ENCODE measurements at places on chromosomes 11 and 22.

GRCh38 chr11:1411301-1411700, 21.6 kb downstream of the BRSK2 start:
- DNase-seq = no peak

DNA sequence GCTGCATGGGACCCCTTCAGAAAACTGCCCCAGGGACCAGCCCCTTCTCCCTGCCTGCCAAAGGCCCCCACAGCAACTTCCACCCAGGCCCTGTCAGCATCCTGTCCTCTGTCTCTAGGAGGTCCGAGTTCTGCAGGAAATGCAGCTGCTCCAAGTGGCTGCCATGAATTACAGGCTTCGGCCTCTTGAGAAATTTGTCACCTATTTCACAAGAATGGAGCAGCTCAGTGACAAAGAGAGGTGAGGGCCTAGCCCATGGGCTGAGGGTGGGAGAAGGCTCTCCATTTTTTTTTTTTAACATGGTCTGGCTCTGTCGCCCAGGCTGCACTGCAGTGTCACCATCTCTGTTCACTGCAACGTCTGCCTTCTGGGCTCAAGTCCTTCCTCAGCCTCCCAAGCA, 7.3 kb downstream of the RGL4 start:
- DNase-seq = no peak

GRCh38 chr11:46984987-46985386, 48.4 kb downstream of the CSTPP1 start:
- no peak for DNase-seq

- no peak for DNase-seq
These were observed 27.7 kb downstream of the LRRC4C start for GRCh38 chr11:41431784-41432183.

DNA sequence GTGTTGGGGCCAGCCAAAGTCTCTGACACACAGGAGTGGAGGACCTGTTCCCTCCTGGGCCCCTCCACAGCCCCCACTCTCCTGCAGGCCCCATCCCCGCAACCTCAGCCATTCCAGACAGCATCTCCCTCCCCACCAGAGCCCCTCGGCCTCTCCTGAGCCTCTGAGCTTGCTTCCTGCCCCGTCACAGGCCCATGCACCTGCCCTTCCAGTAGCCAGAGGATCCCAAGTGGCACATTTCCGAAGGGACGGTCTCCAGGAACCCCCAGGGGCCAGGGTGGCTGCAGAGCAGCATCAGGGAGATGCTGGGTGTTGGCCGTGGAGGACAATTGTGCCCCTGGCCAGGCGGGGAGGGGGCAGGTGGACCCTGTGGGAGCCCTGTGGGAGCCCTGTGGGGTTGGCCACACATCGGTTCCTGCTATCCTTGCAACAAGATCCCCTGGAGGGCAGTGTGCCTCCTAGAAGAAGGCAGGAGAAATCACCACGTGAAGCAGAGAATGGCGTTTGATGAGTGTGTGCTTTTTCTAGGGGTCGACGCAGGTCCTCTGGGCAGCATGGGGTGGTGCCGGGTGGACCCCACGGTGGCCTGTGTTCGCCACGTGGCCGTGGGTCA, 45.3 kb upstream of the PPARA start:
- no peak for DNase-seq

DNA sequence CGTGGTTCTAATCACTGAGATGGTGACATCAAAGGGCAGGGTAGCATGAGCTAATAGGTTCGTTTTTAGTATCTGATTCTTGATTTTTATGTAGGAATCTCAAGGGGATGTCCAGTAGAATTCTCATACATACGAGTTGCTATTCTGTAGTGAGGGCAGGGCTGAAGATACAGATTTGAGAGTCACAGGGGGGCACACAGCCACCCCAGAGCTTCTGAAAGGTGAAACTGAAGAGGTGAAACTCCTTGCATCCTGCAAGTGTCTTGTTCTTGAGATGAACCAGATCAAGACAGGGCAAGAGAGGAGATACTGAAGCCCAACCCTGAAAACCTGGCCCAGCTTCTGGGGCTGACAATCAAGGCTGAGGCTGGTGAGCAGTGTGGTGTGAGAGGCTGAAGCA, 35.6 kb upstream of the TMEM123 start:
- no peak for DNase-seq

GRCh38 chr11:7513234-7514098, at the start of gene PPFIBP2:
PPFIBP2 (plus strand) TSS chr11:7513999; CDS start chr11:7549476, 35,477 bp downstream.
- DNase-seq = no peak

GRCh38 chr11:67194096-67194495, 72.2 kb upstream of the GRK2 start:
- no peak for DNase-seq

DNA sequence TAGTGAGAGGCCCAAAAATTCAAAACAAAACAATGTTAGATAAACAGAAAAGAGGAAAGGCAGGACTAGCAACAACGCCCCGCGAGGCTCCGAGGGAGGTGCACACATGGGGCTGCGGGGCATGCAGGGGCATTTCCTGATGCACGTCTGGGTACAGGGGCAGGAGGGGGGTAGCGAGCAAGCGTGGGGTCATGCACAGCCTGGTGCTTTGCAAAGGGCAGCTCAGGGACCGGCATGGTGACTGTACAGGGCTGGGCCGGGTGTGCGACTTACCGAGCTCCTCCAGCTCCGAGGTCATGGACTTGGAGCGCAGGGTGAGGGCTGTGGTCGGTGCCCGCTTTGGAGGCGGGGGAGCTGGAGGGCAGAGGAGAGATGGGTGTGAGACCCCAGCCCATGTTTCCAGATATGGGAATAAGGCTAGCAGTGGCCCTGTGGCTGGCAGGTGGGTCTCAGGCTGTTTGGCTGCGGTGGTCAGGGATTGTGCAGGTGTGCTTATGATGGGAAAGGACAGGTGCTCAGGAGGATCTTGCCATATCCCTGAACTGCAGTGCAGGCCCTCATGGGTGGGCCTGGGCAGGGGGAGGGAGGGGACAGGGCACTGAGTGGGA, 103.7 kb downstream of the CTTN start:
- no peak for DNase-seq

- no peak for DNase-seq
These were observed 112.1 kb upstream of the SPON1 start for GRCh38 chr11:13850231-13851005.

GRCh38 chr11:86692317-86692716, 19.9 kb upstream of the ME3 start:
- DNase-seq = no peak

- no peak for DNase-seq
These were observed 405.3 kb upstream of the LUZP2 start for GRCh38 chr11:24091594-24091993.

DNA sequence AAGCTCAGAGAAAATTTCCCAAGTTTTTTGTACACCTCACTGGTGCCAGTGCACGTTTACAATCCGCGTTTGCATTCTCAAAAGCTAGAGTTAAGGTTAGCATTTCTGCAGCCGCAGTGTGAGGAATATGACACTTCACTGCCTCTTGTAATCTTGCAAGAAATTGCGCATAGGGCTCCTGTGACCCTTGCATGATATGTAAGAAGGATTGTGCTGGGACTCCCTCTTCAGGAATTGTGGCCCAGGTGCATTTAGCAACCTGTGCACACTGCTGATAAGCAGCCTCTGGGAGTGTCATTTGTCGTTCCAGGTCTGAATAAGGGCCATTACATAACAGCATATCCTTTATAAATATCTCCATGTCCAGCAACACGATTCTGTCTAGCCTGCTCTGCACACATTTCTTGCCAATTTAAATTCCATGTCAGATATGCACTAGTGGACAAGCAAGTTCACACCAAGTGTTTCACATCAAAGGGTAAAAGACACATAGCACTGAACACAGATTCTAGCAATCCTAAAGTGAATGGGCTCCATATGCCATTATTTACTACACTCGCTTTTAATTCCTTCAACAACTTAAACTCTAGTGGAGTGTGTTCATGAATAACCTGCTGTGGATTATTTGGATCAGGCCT, 69.2 kb upstream of the INCENP start:
- no peak for DNase-seq

DNA sequence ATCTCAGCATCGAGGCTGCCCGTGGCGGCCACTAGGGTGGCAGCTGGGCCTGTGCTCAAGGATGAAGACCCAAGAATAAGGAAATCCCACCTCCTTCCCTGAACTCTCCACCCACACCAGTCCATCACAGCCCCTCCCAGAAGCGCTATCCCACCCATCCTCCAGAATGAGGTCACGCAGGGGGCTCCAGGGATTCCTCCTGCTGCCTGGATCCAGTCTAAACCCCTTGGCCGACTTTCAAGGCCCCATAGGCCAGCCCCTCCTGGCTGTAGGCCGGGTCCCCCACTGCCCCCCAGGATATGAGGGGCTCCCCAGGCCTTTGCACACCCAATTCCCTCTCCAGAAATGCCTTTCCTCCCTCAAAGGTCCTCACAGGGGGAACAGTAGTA, 19.0 kb upstream of the SCGB1A1 start:
- no peak for DNase-seq

DNA sequence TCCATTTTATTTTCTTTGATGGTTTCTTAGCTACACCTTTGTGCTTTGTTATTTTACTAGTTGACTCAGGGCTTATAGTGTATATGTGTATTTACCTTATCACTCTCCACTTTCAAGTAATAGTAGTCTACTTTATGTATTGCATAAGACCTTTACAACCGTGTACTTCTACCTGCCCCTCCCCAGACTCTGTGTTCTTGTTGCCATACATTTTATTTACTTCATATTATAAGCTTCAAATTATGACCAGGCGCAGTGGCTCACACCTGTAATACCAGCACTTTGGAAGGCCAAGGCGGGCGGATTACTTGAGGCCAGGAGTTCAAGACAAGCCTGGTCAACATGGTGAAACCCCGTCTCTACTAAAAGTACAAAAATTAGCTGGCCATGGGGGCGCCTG, 28.2 kb upstream of the CTSD start:
- DNase-seq = no peak

GRCh38 chr11:18245396-18245795, 3.1 kb downstream of the SAA2 start:
- DNase-seq = no peak

DNA sequence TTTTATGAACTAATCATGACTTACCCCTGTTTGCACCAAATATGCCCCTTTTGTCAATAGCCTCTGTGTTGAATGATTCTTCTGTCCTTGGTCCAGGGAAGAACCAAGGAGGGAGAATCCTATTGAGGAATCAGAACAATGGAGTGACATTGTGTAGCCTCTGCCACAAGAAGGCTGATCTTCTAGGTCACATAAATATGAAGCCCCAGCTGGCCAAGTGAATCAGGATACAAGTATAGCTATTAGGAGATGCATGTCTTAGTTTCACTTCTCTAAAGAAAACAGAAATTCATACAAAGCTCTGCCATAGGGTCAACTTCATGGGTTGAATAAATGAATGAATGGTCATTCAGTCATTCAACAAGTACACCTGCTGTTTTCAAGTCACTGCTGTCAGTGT, 118.2 kb upstream of the BLID start:
- no peak for DNase-seq

DNA sequence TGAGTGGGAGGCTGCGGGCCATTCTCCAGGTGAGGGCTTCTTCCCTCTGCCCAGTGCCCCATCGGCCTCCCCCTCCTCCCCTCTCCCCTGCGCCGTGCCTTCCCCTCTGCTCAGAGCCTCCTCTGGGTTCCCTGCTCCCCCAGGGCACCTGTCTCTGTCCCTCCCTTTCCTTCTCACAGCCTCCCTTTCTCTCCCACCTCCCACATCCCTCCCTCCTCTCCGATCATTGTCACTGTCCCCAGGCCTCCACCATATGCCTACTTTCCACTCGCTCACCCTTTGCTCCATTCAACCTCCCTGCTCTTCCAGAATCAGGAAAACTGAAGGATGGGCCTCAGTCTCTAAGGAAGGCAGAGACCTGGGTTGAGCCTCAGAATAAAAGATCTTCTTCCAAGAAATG, 9.9 kb upstream of the APOBEC3H start:
- no peak for DNase-seq

- DNase-seq = no peak
These were observed 6.9 kb downstream of the RBM4B start for GRCh38 chr11:66670816-66671215.

GRCh38 chr22:38456841-38457699, 2.1 kb upstream of the KCNJ4 start:
- no peak for DNase-seq

DNA sequence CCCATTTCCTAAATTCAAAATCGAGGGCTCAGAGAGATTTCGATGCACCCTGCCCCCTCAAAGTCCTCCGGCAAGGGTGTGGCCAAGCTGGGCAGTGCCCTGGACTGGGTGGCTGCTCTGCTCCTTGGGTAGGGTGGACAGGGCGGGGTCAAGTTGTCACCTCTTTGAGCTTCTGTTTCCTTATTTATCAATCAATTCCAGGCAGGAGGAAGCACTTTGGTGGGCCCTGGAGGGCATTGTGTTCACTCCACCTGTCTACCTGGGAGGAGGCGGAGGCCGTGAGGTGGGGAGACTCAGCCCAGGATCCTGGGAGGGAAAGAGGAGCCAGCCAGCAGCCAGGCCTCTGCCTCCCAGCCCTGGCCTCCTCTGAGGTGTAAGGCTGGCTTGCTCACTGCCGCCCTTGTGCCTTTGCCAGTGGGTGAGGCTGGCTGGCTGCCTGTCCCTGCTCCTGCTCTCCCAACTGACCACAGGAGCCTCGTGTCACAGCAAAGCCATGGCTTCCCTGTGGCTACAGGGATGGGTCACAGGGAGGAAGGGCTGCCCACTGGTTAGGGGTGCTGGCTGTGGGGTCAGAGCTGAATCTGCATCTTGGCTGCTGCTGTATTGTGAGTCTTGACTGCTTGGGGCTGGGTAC, 25.5 kb upstream of the SHISAL1 start:
- no peak for DNase-seq

DNA sequence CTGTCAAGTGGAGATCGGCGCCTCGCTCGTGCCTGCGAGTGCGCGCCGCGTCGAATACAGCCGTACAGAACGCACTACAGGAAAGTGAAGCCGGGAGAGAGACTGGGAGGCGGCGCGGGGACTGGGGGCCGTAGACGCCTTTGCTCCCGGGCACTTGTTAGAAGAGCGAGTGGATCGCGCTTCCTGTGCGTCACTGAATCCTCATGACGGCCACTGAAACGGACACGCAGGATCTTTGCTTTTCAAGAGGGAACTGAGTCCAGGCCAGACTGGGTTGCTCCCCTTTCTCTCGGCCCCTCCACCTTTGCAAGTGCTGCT, 314 bp downstream of the RIC8A start:
- DNase-seq = no peak

DNA sequence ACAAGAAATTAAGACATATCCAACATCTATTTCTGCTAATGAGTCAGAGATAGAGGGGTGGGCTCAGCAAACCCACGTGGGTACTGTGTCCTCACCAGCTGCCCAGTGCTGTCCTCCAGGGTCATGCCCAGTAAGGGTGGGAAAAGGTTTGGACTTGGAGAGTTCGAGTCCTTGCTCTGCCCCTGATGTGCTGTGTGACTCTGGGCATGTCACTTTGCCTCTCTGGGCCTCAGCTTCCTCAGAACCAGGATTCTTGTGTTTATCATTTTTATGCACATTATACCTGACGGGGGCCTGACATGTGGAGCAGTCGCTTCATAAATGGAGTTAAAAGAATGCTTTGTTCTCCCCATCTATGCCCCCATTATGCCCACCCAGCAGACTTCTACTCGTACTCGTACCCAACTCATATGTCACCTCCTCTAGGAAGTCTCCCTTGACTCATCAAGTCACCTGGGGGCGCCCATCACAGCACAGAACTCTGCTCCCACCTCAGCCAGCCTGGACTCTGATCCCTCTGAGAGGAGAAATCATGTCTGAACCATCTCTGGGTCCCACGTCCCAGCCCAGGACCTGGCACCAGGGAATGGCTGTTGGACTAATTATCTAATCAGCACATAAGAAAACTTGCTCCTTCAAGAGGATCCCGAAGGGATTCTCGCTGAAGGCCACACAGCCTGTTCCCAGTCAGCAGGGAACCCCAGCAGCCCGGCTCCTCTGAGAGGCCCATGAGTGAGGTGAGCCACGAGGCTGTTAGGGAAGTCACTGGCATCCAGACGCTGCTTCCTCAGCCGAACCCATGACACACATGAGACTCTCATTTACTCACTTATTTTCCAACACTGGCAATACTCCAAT, 38.7 kb upstream of the TSKU start:
- DNase-seq = no peak
